GM23248 (cell line): ENCODE measurements at places on chromosomes 16 and 17.

DNA sequence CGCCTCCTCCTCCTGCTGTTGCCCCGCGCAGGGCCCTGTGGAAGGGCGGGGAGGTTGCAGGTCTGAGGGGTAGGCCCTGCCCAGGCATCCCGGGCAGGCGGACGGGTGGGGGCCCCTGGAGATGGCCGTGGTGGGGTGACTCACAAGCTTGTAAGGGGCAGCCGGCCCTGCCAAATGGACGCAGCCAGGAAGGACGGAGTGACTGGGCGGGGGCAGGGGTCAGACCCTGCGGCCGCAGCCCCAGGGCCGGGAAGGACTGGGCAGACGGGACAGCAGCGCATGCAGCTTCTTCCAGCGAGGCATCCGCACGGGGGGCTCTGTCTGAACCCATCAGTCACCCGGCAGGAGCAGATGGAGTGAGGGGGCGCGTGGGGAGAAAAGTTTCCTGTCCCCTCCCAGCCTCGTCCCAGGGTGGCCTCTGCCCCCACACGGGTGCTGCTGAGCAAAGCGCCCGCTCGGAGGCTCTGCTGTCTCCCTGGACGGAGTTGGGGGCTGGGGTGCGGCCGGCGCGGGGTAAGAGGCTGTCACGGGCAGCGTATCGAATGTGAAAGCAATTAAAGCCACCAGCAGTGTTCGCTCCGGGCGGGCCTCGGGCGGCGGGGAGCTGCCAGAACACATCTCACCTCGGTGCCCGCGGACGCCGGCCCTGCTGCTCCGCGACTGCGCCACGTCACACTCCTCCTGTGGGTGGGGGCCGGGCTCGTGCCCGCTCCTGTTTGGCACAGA is 5.4 kb upstream of the PRR35 start:
- H3K27ac ChIP-seq, result peak overlapping the region; percentile 86
- peaks cover 17% of the 10 kb centered on the region for H3K4me1 ChIP-seq
- no peaks in the 10 kb centered on the region for H3K36me3 ChIP-seq
- peak overlapping the region; percentile 63 for H3K4me3 ChIP-seq
- peak; percentile 92 for DNase-seq
- peaks cover 8% of the 10 kb centered on the region; the same call in 1 of the 2 replicates for H3K27me3 ChIP-seq

GRCh38 chr16:22296225-22297113 is 740 bp upstream of the POLR3E start:
- no peaks in the 10 kb centered on the region; the same call in 1 of the 2 replicates for H3K4me1 ChIP-seq
- no peaks in the 10 kb centered on the region for H3K36me3 ChIP-seq
- H3K4me3 ChIP-seq, result peak overlapping the region; percentile 88
- DNase-seq, result peak; percentile 39
- H3K27me3 ChIP-seq, result no peaks in the 10 kb centered on the region
- H3K27ac ChIP-seq, result no peak overlapping the region

- H3K4me1 ChIP-seq, result no peaks in the 10 kb centered on the region
- H3K4me3 ChIP-seq, result no peak overlapping the region
- DNase-seq, result peak; percentile 47
- no peak overlapping the region for H3K27ac ChIP-seq
- no peaks in the 10 kb centered on the region for H3K27me3 ChIP-seq
- peaks cover 6% of the 10 kb centered on the region; the same call in 1 of the 2 replicates for H3K36me3 ChIP-seq
Measured at GRCh38 chr16:27515874-27516353, 33.8 kb downstream of the GTF3C1 start.

DNA sequence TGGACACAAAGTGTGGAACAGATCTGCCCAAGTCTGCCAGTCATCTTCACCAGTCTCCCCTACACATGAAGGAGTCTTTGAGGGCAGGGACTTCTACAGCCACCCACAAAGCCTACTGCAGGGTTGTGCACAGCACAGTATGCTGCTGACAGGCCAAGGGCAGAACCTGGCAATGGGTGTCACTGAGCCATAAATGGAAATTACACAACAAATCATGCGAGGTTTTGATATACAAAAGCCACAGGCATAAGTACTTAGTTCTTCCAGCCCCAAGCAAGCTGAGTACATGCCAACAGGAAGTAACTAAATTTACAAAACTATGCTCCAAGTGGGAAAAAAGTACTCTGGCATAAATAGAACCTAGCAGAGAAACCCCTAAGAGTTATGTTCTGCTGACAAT is 7.8 kb upstream of the PSMC3IP start:
- H3K36me3 ChIP-seq, result peaks cover 60% of the 10 kb centered on the region
- DNase-seq, result no peak
- no peaks in the 10 kb centered on the region for H3K27me3 ChIP-seq
- H3K4me1 ChIP-seq, result no peaks in the 10 kb centered on the region

DNA sequence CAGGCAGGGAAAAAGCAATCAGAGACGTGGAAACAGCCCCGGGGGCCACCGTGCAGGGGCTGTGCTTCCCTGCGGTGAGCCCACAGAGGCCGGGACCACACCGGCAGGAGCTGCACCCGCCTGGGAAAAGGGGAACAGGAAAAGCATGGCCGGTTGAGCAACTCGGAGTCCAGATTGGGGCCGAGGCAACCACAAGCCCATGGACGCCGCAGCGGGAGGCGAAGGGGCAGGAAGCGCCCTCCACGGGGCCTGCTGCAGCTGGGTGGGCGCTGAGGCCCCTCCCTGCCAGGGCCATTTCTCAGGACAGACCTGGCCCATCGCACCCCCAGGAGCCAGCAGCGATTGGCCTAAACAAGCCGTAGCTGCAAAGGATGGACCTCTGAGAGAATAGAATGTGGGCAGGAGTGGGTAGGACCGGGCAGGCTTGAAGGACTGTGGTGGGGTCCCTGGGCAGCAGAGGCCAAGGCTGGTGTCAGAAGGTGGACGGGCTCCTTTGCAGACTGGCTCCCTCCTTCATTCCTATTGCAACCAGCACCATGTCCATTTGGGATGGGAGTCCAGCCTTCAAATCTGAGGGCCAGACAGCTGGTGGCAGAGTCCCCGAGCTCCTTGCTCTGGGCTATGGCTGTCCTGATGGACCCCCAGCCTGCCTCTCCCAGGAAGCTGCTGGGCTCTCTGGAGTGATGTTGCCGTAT is 30.4 kb downstream of the COX4I1 start:
- no peaks in the 10 kb centered on the region for H3K4me1 ChIP-seq
- H3K36me3 ChIP-seq, result no peaks in the 10 kb centered on the region

- no peaks in the 10 kb centered on the region for H3K27me3 ChIP-seq
- peaks cover 25% of the 10 kb centered on the region for H3K4me1 ChIP-seq
- peak; percentile 96 for DNase-seq
- H3K4me3 ChIP-seq, result no peak overlapping the region
- H3K27ac ChIP-seq, result peak overlapping the region; percentile 68
Measured at GRCh38 chr16:73176577-73177013, 128.7 kb upstream of the ZFHX3 start.
